ENCODE measurements at places on chromosomes 6 and 20.

DNA sequence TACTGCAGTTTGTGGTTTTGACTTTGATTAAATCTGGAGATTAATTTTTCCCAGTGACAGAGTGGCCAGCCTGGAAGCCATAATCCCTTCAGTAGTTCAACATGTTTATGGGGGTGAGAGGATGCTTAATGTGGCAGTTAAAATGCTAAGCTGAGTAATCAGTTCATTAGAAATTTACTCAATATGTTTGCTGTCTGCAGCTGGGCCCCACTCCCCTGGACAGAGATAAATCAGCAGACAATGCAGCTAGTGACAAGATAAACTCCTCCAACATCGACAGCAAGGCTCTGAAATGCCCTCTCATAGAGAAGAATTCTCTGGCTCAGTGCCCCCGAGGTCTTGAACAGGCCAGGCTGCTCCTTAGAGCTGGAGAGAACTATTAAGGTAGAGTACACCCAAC lies 101.9 kb downstream of the LRFN2 start:
- H3K4me3 ChIP-seq = no peak overlapping the region
- H3K36me3 ChIP-seq = no peaks in the 10 kb centered on the region
- no peak for DNase-seq
- peaks cover 18% of the 10 kb centered on the region for H3K4me1 ChIP-seq

- peaks cover 8% of the 10 kb centered on the region for H3K4me1 ChIP-seq
- no peaks in the 10 kb centered on the region for H3K36me3 ChIP-seq
- no peak overlapping the region for H3K27ac ChIP-seq
- H3K27me3 ChIP-seq = no peaks in the 10 kb centered on the region
- no peak overlapping the region for H3K4me3 ChIP-seq
Measured at GRCh38 chr6:169188051-169188470, 65.6 kb downstream of the THBS2 start.

DNA sequence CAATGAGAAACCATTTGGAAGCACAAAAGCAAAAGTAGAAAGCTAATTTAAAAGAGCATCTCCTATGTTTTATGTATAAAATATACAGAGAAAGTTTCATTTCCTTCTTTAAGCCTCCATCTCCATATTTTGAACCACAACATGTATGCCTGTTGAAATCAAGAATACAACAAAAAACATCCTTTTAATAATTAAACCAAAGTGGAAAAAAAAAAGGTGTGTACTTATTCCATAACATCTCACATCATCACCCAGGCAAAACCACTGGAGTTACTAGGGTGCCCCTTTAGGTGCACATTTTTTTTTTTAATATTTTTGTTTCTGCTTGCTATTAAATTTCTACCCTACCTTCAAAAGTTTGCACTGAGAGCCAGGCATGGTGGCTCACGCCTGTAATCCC lies 43.0 kb downstream of the EDN1 start:
- H3K4me1 ChIP-seq = no peaks in the 10 kb centered on the region
- DNase-seq = no peak
- no peak overlapping the region for H3K27ac ChIP-seq
- H3K36me3 ChIP-seq = no peaks in the 10 kb centered on the region
- no peak overlapping the region for H3K4me3 ChIP-seq

GRCh38 chr6:62516291-62517141 lies 230.5 kb upstream of the KHDRBS2 start:
- no peak overlapping the region for H3K27ac ChIP-seq
- H3K36me3 ChIP-seq = no peaks in the 10 kb centered on the region
- peaks cover 21% of the 10 kb centered on the region for H3K4me1 ChIP-seq
- H3K4me3 ChIP-seq = no peak overlapping the region

DNA sequence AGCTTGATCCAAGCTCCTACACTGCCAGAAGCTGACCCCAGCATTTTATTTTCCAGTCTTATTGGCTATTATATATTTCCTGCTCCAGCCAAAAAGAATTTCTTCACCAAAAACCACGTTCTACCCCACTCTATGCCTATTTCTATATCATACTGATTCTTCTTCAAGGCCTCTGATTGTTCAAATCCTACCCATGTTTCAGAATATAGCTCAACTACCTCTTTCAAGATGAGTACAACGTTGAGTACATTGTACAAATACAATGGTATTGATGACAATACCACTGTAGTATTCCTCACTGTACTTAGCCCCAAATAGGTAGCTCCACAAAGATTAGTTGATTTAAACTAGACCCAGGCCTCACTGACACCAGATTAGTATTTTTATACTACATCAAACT lies 31.0 kb downstream of the ASCC3 start:
- peaks cover 16% of the 10 kb centered on the region for H3K36me3 ChIP-seq
- no peak for DNase-seq
- H3K4me3 ChIP-seq = no peak overlapping the region
- H3K27ac ChIP-seq = no peak overlapping the region
- H3K27me3 ChIP-seq = no peaks in the 10 kb centered on the region
- no peaks in the 10 kb centered on the region for H3K4me1 ChIP-seq
